Lung microvascular endothelial cell (primary cell): ENCODE measurements at places on chromosomes 6 and 20. TPM values are rescaled to one million over a fixed set of nuclear protein-coding genes. Genes with fewer than 3 reads are reported as not detected.

FAM209B gene
- not detected in 2 replicates for total RNA-seq

SRC gene
- 1.4 and 4.1 TPM in 2 replicates for total RNA-seq

BPIFB4 gene
- not detected in 2 replicates for total RNA-seq

ABHD16B gene
- total RNA-seq: not detected in 2 replicates

C4B gene
- total RNA-seq: 0.44 and 1.4 TPM in 2 replicates

CLVS2 gene
- total RNA-seq: not detected in 2 replicates

NOX3 gene
- total RNA-seq: not detected in 2 replicates

PPP1R14C gene
- not detected in 2 replicates for total RNA-seq
